ENCODE measurements at places on chromosomes 11 and 22.
A peak's percentile ranks its signal among the peaks of the same experiment; 100 is the strongest.

DNA sequence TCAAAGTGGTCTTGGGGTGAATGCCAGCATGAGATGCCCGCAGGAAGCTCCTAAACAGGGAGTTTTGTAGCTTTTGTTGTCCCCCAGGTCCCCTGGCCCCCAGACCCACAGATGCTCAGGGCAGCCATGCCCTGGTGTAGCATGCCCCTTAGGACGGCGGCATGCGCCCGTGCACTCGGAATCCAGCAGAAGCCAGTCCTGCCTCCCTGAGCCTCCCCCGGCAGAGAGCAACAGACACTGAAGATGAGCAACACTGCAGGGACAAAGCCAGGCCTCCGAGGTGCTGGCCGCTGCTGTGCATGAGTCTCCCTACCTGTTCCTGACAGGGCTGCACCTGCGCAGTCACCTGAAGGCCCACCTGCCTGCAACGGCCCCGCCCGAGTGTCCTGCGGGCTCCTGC, 59.1 kb downstream of the TRMU start:
- no peak for DNase-seq

DNA sequence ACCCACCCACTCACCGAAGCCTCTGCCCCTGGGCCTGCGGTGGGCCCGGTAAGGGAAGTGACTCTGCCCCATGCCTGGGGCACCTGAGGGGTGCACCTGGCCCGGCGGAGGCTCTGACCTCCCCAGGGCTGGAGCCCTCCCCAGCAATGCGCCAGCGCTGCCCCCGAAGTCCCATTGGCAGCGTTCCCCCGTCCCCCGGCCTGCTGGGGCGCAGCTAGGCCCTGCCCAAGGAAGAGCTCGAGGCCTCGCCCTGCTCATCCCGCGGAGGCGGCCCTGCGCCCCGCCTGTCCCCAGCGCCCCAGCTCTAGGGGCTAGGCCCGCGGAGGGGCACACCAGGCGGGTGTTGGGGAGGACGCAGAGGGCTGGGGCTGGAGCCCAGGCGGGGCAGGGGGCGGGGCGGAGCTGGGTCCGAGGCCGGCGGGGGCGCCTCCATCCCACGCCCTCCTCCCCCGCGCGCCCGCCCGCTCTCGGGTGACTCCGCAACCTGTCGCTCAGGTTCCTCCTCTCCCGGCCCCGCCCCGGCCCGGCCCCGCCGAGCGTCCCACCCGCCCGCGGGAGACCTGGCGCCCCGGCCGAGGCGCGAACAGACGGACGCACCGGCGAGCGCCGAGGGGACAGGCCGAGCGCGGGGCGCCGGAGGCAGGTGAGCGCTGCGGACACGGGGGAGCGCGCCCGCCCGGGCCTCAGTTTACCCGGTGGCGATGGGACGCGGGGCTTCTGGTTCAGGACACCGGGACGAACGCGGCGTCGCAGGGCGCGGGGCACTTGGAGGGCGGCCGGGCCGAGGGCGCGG, at the start of gene EPS8L2:
EPS8L2 (plus strand) TSS at position 586 of the 793 bp plus-strand sequence. CDS start 3,177 bp downstream, outside the sequence.
- no peak for DNase-seq

DNA sequence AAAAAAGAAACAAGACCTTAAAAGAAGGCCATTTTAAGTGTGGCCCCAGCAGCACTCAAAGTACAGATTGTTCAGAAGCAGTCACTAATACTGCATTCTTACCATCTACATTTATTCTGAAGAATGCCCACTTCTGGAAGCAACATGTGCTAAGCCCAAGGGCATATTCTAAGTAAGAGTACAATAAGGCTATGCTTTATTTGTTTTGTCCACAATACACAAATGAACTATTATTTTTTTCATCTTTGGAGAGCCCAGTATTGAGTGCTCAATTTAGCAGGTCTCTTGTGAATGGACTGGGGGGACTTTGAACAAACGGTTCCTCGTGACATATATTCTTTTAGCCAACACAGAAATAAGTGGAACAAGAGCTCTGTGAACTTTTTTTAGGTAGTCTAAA, 191.4 kb upstream of the CHORDC1 start:
- no peak for DNase-seq

- no peak for DNase-seq
Measured at GRCh38 chr22:47919001-47919441, 1156.6 kb downstream of the TBC1D22A start.

DNA sequence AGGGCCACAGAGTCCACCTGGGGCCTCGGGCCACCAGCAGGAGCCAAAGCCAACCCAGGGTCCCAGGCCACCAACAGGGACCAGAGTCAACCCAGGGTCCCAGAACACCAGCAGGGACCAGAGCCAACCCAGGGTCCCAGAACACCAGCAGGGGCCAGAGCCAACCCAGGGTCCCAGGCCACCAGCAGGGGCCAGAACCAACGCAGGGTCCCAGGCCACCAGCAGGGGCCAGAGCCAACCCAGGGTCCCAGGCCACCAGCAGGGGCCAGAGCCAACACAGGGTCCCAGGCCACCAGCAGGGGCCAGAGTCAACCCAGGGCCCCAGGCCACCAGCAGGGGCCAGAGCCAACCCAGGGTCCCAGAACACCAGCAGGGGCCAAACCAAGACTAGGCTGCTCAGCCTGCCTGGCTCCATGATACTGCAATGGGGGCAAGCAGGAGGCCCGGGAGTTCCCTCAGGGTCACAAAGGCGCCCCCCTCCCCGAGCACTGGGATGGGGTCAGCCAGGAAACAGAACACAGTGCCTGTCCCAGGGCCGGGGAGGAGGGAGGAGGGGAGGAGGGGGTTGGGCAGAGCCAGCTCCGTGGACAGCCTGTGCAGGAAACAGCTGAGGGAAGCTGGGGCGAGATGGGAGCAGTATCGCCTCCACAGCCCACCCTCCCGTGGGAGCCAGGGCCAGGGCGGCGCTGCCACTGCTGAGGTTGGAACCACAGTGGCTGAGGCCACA, 62.0 kb upstream of the PRR5 start:
- no peak for DNase-seq

- no peak for DNase-seq
Measured at GRCh38 chr22:35148381-35148780, 82.4 kb downstream of the ISX start.

DNA sequence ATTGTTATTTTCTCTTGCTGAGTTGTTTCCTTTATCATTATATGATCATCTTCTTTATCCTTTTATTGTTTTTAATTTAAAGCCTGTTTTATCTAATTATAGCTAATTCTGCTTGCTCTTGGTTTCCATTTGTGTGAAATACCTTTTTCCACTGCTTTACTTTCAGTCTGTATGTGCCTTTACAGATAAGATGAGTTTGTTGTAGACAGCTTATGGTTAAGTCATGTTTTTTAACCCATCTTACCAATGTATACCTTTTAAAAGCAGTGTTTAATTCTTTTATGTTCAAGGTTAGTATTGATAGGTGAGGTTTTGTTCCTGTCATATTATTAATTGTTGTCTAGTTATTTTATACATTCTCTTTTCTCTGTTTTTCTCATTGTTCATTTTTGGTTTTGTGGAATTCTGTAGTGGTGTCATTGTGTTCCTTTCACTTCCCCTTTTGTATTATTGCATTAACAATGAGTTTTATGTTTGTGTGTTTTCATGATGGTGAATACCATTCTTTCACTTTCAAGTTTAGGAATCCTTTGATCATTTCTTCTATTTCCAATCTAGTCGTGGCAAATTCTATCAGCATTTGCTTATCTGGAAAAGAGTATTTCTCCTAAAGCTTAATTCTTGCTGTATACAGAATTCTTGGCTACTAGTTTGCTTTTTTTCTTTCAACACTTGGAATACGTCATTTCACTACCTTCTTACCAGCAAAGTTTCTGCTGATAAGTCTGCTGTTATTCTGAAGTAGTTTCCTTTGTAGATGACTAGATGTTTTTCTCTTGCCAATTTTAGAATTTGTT, 21.8 kb downstream of the OR5AN1 start:
- DNase-seq = no peak

DNA sequence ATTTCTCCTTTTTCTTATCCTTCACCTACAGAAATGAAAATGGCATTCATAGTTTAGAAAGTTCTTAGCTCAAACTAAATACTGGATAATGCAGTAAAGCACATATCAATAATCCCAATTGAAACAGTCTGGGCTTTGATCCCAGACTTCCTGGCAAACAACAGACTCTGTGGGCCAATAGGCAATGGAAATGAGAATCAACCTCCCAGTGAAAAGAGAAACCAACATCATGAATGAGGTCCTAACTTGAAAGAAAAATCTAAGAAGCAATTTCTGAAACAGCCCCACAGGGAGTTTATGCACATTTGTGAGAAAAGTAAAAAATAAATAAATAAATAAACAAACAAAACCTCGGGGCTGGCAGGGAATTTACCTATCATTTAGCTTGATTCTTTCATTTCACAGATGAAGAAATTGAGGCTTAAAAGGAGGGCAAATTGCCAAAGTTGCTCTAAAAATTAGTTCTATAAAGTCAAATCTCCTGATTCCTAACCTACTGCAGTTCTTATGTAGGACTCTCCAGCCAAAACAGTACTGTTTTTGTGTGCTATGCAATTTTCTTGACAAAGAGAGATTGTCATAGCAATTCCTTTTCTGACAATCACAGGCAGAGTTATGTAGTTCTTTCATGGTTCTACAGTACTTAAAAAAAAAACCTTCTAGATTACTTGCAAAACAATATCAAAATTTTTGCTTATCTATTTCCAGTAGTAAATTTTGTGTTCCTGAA, 265.8 kb downstream of the GRM5 start:
- DNase-seq = no peak

- no peak for DNase-seq
Measured at GRCh38 chr11:42422090-42422489, 889.7 kb upstream of the API5 start.

DNA sequence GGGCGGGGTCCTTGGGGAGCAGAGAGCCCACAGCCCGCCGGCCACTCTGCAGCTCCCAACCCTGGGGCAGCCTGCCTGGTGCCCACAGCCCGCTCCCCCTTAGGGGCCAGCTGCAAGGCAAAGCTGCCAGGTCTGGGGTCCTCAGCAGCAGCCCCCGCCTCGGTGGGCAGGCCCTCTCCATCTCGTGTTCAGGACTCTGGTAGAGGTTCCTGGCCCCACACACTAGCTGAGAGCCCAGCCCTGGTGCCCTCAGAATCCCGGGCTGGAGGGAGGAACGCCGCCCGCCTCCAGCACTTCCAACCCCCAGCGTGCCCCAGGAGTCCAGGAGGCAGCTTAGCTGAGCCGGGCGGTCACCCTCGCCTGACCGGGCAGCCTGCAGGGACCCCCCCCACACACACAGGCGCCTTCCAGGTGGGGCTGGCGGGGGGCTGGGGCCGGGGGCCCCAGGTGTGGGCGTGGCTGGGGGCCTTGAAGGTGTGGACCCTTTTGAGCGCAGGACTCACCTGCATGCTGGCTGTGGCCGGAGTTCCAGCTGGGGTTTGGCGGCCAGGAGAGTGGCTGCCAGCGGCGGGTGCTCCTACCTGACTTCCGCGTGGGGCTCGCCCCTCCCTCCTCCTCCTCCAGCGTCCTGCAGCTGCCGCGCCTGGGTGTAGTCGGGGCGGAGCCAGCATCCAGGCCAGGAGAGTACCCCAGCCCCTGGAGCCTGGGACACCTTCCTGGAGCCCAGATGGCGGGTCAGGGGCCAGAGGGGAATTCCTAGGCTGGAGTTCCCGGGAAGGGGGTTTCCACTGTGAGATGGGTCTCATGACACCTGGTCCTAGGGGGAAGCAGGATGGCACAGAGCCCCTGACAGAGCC, at the start of gene ANO9:
ANO9 (minus strand) TSS at position 594 of the 857 bp plus-strand sequence; CDS start at position 509, 85 bp downstream.
- peak; percentile 48 for DNase-seq

DNA sequence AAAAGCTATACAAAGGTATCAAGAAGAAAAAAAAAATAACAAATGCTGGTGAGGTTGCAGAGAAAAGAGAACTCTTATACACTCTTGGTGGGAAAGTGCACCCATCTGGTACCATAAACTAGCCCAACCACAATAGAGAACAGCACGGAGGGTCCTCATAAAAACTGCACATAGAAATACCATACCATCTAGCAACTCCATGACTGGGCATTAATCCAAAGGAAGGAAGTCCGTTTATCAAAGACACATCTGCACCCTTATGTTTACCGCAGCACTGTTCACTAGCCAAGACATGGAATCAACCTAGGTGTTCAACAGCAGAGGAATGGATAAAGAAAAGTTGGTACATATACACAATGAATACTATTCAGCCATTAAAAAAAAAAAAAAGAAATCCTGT, 10.8 kb upstream of the CLDN5 start:
- no peak for DNase-seq

GRCh38 chr22:46578824-46579561, 41.2 kb upstream of the GRAMD4 start:
- no peak for DNase-seq

DNA sequence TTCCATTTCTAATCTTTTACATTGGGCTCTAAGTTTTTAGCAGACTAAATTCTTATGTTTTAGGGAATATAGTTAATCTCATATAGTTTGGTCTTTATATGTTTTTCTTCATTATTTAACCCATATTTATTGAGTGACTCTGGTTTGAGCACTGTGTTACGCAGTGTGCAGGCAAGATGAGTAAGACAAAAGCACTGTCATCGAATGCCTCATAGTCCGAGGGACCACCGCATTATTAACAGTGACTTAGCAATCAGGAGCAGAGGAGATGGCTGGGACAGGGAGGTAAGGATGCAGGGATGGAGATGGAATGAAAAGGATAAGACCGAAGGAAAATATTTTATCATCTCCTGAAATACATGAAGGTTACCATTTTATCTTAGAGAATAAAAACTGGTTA, 65.2 kb upstream of the CTSC start:
- no peak for DNase-seq

GRCh38 chr11:95364324-95365295, 133.6 kb upstream of the SESN3 start:
- DNase-seq = no peak

DNA sequence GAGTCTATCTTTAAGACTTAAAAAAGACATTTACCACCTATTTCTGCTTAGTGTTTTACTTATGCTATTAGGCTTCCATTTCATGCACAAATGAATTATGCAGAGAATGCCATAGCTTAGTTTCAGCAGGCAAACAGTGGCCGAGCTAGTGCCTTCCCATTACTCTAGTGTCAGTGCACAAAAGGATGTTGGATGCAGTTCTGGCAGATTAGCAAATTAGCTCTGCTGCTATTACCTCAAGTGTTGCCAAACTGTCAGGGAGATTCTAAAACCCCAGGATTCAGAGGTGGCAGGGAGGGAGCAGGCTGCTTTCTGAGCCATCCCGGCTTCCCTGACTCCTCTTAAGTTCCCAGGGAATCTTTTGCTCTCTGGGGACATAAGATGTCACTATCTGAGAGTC, 209.4 kb upstream of the NCAM1 start:
- no peak for DNase-seq

DNA sequence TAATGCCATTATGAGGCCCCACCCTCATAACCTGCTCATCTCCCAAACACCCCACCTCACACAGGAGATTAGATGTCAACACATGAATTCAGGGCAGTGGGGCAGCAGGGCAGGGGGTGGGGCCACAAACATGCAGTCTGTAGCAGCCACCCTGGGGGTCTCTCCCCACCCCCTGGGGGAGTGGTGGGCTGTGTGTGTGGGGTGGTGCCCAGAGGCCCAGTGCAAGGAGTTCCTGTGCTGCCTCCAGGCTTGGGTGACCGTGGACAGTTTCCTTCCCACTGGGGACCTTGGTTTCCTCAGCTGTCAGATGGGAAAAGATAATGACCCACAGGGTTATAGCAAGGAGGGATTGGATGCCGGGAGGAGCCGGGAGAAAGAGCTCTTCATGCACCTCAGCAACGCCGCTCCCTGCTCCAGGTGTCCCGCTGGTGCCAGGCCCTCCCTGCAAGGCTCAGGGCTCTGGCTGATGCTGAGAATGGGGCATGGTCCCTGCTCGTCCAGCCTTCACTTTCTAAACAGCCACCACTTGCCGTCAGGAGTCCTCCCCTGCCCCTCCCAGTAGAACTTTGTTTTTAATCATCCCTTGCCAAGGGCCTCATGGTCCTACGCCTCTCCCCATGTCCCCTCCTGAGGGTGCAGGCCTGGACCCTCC, 2.0 kb upstream of the MRGPRF start:
- no peak for DNase-seq
